ENCODE measurements at places on chromosomes 2 and 18.
A peak's percentile ranks its signal among the peaks of the same experiment; 100 is the strongest.

GRCh38 chr2:41782306-41783158, 265.3 kb upstream of the PKDCC start:
- DNase-seq = peak; percentile 56

DNA sequence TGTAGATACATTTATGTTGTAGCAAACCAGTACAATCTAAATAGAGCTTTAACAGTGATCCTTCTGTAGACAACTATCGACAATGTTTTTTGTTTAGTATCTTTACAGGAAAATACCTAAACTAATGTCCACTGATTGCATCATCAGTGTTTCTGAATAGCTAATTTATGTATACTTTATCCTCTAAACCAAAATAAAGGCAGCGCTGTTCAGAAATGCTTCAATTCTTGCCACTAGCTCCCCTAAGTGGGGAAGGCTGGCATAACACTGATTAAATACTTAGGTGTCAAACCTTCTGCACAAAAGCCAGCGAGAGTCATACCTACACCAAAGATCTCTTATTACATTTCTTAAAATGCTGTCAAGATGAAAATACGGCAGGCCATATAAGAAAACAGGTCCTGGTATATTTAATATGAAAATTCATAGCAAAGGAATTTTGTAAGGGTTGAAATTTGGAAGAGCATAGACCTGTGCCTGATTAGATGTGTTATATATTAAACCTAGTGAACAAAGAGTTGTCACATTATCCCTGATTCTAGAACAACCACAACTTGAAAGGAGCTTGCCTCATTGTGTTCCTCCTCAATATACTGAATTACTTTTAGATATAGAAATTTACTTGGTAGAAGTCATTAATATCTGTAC, 1693.4 kb upstream of the SLC39A10 start:
- DNase-seq = no peak

GRCh38 chr18:69567813-69568488, 167.3 kb downstream of the DOK6 start:
- DNase-seq = no peak

- DNase-seq = peak; percentile 65
Measured at GRCh38 chr2:45935791-45936622, 284.5 kb downstream of the PRKCE start.

DNA sequence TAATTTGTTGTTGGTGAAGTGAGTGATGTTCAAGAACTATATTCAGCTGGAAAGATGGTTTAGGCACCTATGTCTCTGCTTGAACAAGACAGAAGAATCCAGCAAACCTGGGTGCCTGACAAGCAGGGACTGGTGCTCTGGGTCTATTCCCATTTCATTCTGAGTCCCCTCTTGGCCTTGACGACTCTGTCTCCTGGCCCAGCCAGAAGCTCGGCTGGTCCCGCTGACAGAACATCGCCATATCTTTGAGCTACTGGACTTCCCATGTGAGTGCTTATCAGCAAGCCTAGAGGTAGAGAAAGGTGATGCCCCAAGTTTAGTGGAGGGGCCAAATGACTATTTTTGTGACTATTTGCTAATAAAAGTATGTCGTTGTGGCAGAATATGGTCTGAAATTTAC, 48.2 kb downstream of the SDC1 start:
- no peak for DNase-seq

DNA sequence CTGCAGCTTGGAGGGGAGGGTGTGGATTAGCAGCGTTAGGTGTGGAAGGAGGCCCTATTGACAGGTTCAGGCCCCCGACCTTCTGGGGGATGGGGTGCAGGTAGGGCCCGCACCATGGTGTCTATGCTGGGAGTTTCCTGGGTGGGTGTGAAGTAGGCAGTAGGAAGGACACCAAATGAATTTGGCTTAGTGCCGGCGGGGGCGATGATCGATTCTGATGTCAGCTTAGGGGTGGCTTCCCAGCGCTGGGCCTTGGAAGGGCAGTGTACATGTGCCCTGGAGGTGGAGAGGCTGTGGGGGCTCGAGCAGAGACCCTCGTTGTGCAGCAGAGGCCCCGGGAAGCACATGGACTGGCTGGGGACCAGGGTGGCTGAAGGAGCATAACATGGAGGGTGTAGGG, 21.6 kb downstream of the DCDC2C start:
- no peak for DNase-seq

- no peak for DNase-seq
Measured at GRCh38 chr2:168731002-168731401, 71.4 kb upstream of the NOSTRIN start.

DNA sequence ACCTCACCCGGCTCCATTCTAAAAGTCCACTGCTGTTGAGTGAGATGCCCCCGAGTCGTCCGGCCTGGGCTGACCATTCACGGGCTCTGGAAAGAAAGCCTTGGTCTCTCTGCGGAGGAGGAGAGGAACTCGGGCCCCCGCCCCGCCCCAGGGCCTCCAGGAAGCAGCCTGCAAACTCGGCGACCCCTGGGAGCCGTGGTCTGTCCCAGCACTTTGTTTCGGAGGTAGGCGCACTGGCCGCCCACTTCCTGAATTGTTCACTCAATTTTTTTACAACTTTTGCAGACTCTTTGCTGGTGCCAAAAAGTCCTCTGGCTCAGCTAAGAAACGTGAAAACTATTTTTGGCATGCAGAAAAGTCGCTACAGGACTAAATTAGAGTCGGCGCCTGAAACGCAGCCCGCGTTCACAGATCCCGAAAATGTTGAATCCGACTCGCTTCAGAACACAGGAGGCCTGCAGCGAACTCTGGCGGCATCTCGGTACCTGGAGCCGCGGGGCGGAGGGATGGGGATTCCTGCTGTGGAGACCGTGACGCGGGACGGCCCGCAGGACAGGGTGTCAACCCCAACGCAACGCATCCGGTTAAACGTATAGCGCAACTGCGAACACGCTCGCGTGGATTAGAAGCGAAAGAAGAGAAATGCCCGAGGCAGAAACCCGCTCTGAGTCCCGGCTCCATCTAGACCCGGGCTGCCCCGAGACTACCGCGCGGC, 1.5 kb downstream of the PXDN start:
- DNase-seq = peak; percentile 71

- no peak for DNase-seq
Measured at GRCh38 chr18:43160509-43160908, 45.0 kb upstream of the RIT2 start.

- no peak for DNase-seq
Measured at GRCh38 chr2:58930537-58930936, 689.4 kb upstream of the FANCL start.

DNA sequence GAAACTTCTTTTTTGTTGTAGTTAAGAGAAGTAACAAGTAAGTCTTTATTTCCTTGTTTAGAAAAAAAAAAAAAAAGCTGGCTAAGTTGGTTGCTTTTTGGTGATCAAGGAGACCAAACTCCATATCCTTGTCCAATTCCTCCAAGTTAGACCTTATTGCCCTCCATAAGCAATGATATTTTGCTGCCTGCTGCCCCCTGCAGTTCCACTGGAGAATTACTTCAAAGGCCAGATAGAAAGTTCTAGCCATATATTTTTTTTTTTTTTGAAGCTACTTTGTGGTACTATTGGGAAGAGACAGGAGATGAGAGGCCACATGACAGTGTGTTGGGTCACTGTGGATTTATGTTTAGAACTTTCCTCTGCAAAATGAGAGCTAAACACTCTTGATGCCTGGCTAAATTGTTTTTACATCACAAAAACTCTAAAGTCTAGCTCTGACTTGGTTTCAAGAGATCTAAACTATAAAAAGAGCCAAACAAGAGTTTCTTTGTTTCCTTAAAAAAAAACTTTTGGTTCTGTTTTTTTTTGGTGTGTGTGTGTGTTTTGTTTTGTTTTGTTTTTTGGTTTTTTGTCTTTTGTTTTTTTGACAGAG, 80.7 kb upstream of the RASGRP3 start:
- peak; percentile 69 for DNase-seq

DNA sequence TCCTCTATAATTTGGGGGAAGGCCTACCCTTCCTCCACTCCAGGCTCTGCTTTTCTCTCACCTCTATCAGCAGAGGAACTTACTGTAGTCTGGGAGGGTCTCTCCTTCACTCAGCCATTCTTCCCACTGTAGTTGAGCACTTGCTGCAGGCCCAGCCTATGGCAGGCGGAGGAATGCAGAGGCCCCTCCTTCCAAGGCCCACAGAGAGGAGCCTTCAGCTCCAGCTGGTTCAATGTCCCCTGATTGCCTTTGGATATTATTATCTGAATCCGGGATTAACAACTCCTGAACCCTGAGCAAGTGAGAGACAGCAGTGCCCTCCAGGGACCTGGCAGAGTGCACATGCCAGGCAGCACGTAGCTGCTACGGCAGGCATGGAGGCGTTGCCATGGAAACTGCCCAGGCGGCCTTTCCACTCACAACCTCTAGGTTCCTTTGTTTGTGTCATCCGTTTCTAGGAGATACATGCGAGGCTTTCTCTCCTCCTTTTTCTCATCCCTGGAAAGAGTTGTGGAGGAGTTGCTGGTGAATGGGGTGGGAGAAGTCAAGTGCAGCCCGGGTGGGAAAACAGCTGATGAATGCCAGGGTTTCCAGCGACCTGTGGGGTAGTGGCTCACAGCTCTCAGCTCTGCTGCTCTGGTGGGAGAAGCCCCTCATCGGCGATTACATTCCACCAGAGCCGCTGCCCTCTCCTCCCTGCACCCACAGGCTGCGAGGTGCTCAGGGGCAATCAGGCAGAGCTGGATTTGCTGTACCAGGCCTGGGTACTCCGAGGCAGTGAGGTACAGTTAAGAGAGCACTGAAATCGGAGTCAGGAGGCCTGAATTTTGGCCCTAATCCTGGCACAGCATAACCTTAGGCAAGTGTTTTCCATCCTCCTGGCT, 55.3 kb upstream of the HK2 start:
- DNase-seq = no peak

DNA sequence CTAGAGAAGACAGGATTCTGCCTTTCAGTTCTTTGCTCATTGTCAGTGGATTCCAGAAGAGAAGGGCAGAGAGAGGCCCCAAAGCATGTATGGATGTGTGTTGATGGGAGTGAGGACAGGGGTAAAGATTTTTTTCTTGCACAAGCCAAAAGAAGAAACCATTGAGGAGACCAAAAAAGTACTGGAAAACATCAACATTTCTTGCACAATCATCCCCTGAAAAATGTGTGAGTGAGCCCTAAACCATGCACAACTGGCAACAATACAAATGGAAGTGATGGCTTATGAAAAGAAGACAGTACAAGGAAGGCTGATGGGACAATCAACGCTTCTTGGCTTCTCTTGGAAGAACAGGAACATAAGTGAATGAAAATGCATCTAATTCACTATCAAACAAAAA, 5.6 kb upstream of the SMAD7 start:
- no peak for DNase-seq

DNA sequence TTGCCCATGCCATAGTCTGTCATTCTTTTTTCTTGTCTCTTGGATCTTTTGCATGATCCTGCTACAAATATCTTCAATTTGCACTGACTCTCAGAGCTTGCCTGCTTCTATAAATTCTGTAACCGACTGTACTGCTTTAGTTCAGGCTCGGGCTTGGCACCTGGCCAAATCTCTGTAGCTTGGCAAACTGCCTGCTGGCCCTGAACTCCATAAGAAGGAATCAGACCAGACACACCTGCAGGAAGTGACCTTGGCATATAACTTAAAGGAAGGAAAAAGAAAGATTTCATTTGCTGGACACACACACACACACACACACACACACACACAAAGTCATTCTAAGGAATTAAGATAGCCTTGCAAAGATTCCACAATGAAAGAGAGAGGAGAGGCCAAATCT, 291.2 kb upstream of the DDX18 start:
- DNase-seq = no peak

- DNase-seq = no peak
Measured at GRCh38 chr18:8339952-8340351, 269.3 kb upstream of the RAB12 start.

- DNase-seq = peak; percentile 52
Measured at GRCh38 chr2:230901006-230901405, 24.0 kb downstream of the GPR55 start.

GRCh38 chr2:143261986-143262385, 132.8 kb downstream of the ARHGAP15 start:
- peak; percentile 70 for DNase-seq

GRCh38 chr18:63917817-63918216, 10.1 kb downstream of the SERPINB10 start:
- DNase-seq = no peak

- DNase-seq = no peak
Measured at GRCh38 chr2:235868224-235868623, 300.0 kb downstream of the GBX2 start.

DNA sequence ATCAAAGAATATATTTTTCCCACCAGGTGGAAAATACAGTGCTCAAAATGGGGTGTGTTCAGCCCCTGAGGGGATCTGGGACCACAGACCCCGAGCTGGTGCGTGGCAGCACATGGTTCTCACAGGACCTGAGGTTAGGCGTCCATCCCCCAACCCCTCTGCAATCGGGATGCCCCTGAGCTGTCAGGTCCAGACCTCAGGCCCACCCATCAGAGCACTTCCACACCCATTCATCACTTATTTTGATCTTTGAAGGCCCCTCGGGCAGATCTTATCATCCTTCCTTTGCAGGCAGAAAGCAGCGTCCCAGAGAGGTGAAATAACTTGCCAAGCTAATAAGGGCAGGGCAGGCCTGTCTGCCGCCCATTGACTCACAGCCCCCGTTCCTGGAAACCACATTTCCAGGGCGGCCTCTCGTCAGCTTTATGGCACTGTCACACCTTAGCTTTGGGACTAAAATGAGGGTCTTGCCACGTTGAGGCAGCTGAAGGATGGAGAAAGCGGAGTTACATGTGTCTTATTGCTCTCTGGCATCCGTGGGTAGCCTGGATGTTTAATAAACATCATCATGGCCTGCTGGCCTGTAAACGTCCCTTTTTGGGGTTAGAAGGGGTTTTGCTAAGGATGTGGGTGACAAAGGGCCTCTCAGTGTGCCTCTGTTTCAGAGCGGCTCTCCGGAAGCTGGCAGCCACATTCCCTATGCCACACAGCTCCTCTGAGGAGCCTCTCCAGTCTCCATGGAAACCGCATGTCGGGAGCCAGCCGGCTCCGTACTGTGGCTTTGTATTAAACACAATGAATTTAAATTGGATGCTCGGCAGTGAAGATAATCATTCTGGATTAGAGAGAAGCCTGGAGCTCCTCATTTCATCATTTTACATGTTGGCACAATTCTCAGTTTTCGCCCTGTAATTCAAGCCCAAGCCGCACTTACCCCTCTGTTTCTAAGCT, 58.3 kb upstream of the MAPRE3 start:
- peak; percentile 26 for DNase-seq

DNA sequence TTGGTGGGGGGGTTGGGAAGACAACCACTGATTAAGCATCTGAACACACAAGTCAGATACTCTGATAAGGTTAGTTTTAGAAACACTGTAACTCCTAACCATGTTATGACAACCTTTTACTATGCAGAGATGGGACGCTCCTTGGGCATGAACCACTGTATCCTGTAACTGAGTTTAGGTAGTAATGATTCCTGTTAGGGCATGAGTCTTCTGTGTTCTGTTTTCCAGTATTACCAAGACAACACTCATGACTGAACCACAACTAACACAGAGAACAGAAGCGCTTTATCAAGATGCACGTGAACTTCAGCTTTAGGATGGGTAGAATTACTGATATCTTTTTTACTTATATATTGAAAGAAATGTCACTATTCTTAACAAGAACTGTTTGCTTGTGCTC, 14.1 kb upstream of the CREB1 start:
- no peak for DNase-seq

GRCh38 chr18:23115683-23116096, 19.6 kb upstream of the CABLES1 start:
- no peak for DNase-seq

GRCh38 chr18:10247021-10247741, 207.3 kb upstream of the APCDD1 start:
- DNase-seq = no peak

Data from activated CD8-positive, alpha-beta memory T cell treated with anti-CD3 and anti-CD28 coated beads for 24 hours (primary cell).